ENCODE measurements at places on chromosomes 1 and 21. TPM values are rescaled to one million over a fixed set of nuclear protein-coding genes. Genes with fewer than 3 reads are reported as not detected.

TBCE gene
- 20.4 TPM for total RNA-seq

TMEM201 gene
- total RNA-seq = 9.7 TPM

KRTAP19-1 gene
- total RNA-seq = not detected

HSPB7 gene
- not detected for total RNA-seq

PIGP gene
- 26.9 TPM for total RNA-seq

GPR37L1 gene
- total RNA-seq = 0.07 TPM

SERTAD4 gene
- total RNA-seq = 5.9 TPM

HMCN1 gene
- 1.3 TPM for total RNA-seq

LAMC1 gene
- total RNA-seq = 124 TPM

DPT gene
- not detected for total RNA-seq

C21orf58 gene
- 3.7 TPM for total RNA-seq

HSD11B1 gene
- 0.79 TPM for total RNA-seq

SPRR2G gene
- total RNA-seq = not detected

ANGPTL7 gene
- total RNA-seq = not detected

NCAM2 gene
- not detected for total RNA-seq

LRRC71 gene
- total RNA-seq = not detected

XCL1 gene
- total RNA-seq = not detected

C1orf105 gene
- total RNA-seq = not detected

SH3D21 gene
- total RNA-seq = 7.6 TPM

NBPF6 gene
- not detected for total RNA-seq

TTLL7 gene
- total RNA-seq = 2.1 TPM
